T-cell (primary cell): ENCODE measurements at places on chromosomes 7 and 10. TPM values are rescaled to one million over a fixed set of nuclear protein-coding genes. Genes with fewer than 3 reads are reported as not detected.

DNA sequence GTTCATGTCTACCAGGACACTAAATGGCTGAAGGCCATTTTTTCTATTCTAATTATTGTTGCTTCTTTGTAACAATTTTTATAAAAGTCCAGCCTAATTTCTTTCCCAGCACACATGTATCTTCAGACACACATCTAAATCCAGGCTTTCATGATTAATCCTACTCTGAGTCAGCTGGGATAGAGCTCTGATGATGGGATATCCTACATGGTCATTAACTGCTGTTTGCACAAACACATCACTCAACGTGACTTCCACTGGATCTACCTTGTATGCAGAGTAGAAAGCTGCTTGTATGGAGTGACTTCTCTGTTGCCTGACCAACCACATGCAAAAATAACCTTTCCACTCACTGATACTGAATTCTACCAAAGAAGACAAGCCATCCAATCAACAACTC, 260.9 kb downstream of the AHR start:
- no peak for DNase-seq

GRCh38 chr10:34656661-34657060, 158.4 kb downstream of the PARD3 start:
- DNase-seq: no peak

The ITPRID1 gene
- total RNA-seq: not detected

DNA sequence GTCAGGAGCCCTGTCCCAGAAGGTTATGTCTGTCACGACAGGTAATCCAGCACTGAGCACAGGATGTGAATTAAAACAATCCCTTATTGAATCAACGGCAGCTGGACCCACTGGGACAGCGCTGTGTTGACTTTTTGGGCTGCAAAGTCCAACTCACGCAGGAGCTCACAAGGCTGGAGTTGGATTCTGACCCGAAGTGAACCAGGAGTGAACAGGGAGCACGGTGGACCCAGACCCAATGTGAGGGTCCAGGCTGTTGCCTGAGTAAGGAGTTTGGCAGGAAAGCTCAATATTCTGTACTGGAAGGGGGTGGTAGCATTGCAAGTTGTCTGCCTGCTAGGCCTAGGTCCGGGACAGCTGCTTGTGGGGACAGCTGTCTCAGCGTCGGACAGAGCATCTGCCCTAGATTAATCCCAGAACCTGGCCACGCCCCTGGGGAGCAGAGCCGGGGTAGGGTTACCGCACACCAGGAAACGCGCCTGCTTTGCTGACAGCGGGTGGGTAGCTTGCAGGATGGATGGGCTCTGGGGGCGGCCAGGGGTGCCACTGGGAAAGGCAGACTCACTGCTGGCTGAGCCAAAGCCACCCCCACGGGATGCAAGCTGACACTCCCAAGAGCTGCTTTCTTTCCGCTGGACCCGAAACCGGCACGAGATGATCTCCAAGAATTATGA, 24.0 kb downstream of the COL26A1 start:
- no peak for DNase-seq

DNA sequence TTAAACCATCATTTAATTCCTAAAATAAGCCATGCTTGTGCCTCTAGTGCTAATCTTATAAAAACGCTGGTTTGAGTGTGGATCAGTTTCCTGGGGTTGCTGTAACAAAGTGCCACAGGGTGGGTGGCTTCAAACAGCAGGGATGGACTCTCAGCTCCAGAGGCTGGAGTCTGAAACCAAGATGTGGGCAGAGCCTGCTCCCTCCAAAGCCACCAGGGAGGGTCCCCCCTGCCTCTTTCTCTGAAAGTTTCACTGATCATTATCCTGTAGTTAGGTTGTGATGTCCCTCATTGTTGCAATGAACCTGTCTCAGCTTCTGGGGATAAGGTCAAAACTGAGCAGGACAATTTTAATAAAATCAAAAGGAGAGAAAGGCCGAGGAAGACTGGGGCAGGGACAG, 251.9 kb upstream of the TCERG1L start:
- no peak for DNase-seq

The TAS2R4 gene
- total RNA-seq: 2.6 TPM
